Activated T-cell treated with anti-CD3 and anti-CD28 coated beads for 4 hours (primary cell): ENCODE measurements at places on chromosomes 6 and 20.

DNA sequence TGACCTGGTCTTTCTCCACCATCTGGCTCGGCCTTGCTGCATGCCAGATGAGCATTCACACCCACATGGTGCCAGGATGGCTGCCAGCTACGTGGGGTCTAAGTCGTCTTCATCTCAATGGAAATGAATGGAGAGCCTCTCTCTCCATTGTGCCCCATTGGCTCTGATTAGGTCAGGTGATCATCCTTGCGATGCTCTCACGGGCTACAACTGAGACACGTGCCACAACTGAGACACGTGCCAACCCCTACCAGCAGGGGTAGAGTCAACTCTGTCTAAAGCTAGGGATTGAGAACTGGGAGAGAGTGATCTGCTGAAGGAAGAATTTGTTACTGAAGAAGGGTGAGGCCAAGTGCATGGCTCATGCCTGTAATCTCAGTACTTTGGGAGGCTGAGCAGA is 67.3 kb upstream of the RALY start:
- no peak for DNase-seq

DNA sequence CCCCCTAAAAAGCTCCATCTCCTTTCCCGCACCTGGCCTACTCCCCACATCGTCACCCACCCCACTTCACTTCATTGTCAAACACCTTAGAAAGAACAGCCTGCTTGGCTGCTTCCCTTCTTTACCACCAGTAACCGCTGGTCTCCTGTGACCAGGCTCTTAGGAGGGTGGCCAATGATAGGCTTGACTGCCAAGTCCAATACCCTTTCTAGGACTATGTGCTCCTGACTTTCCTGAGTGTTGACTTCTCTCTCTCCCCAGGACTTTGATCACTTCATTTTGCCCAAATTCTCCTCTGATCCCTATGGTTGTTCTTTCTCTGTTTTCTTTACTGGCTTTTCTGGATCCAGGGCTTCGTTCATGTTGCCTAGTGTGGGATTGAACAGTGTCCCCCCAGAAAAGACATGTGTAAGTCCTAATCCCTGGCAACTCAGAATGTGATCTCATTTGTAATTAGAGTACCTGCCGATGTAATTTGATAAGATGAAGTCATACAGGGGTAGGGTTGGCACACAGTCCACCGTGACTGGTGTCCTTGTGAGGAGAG is 254.0 kb downstream of the GMDS start:
- no peak for DNase-seq

DNA sequence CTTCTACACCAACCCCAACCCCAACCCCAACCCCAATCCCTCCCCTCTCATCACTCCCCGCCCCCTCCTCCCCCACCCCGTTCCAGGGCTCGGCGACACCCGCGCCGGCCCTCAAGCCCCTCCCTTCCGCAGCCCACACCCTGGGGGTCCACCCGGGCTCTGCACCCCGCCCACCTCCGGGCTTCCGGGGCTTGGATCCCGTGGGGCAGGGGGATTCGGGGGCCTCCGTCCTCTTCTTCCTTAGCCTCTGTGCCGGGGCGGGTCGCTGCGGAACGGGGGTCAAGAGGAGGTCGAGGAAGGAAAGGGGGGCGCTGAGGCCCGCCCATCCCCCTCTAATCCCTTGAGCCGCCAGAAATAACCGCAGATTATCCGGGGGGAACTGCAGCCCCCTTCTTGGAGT is 690 bp downstream of the TULP1 start:
- DNase-seq: no peak

DNA sequence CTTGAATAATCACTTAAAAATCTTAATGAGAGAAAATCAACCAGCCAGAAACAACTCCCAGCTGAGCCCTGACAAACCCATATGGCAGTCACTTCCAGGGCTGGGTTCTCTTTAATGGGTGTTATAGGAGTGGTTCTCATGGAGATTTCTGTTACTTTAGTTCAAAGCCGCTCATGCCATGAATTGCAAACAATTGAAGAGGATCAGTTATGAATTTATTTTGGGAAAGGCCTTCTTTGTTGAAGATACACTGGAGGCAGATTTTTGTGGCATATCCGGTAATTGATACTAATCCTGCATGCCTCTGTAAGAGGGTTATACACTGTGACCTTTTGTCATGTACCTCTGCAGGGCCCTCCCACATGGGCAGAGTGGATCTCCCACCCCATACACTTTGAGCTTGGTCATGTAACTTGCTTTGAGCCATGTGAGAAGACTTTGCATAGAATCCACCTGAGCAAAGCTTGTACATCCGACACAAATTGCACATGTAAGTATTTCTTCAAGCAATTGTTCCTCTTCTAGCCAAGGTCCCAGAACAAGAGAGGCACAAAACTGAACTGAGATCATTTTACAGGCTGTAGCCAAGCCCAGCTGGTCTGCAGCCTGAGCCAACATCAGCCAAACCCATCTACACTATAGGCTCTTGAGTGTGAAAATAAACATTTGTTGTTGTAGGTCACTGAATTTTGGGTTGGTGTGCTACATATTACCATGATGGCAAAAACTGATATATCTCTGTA is 492.3 kb downstream of the PREX1 start:
- no peak for DNase-seq

DNA sequence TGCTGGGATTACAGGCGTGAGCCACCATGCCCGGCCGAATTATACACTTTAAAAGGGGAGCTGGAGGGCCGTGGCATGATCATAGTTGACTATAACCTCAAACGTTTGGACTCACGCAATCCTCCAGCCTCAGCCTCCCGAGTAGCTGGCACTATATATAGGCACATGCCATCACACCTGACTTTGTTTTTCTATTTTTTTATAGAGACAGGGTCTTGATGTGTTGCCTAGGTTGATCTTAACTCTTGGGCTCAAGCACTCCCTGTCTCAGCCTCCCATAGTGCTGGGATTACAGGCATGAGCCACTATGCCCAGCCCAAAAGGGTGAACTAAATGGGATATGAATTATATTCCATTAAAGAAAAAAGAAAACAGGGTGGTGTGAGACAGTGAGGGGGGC is 7.8 kb downstream of the PTGIS start:
- no peak for DNase-seq

DNA sequence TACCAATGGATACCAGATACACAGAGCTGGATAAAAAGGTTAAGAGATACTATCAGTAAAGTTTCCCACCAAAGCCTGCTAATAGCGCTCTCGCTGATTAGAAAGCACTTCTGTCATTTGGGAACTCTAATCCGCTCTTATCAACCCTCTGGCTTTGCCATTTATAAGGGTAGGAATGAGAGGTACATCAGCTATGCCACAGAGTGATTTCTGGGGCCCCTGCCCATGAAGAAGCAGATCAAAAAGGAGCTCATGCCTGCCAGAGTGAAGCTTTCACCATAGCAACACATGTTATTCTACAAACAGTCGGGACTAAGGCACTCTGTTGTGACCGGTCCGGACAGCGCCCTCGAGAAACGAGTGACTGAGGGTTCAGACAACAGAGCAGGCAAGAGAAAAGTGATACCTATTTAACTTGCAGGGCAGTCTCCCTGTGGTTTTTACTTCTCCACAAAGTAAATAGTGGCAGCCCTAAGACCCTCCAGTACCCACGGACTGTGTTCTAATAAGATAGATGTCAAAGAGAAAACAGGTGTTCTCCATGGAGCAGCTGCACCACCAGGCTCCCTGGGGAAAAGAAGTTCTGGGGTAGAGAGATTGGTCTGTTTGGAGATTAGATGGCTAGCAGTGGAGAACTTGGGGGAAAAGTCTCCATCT is 5.6 kb downstream of the TRAM2 start:
- no peak for DNase-seq
